ENCODE measurements at places on chromosomes 16 and 17.

- no peak for DNase-seq
Measured at GRCh38 chr17:60473788-60474187, 51.5 kb downstream of the CHCT1 start.

- DNase-seq, result no peak
Measured at GRCh38 chr17:70072546-70073309, 2.3 kb upstream of the KCNJ16 start.

GRCh38 chr16:85330694-85331188, 218.5 kb upstream of the CIBAR2 start:
- no peak for DNase-seq

GRCh38 chr17:43416998-43417890, 18.5 kb downstream of the ARL4D start:
- no peak for DNase-seq

- no peak for DNase-seq
Measured at GRCh38 chr16:22734368-22734767, 79.6 kb upstream of the HS3ST2 start.

- no peak for DNase-seq
Measured at GRCh38 chr16:20822521-20823325, 16.4 kb downstream of the REXO5 start.

- peak; percentile 46 for DNase-seq
Measured at GRCh38 chr17:14201021-14201987, 35.4 kb downstream of the CDRT15 start.

All from stimulated activated CD4-positive, alpha-beta T cell treated with anti-CD3 and anti-CD28 coated beads, Interleukin-2, amount 100 ng/mL, for 24 hours (primary cell).